ENCODE measurements at places on chromosomes 5 and 9.

DNA sequence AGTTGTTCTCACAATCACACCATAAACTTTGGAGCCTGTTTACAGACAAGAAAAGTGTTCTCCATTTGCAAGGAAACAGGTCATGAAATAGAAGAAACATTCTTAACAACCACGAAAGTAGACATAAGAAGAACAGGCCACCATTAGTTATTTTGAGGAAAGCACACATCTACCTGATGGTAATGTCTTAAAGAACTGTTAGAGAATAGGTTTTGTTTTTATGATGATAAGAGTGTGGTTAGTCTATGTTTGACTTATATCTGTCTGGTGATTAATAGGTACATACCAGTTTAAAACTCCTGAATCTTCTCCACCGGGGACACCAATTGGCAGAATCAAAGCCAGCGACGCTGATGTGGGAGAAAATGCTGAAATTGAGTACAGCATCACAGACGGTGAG is 108.3 kb downstream of the CDH6 start:
- no peak for DNase-seq

DNA sequence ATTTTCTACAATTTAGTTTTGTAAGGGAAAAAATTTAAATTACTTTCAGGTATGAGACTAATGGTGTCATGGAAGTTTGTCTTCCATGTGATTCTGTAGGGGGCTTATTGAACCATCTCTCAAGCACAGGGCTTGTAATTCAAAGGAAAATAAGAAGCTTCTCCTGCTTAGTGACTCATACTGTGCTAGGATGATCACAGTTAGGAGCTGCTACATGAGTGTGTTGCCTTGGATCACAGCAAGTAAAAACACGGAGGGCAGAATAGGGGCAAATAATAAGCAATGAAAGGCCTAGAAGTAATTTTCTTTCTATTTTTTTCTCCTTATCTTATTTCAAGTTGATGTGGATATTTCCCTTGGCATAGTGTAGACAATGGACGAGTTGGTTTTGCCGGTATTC is 28.9 kb downstream of the TMEM167A start:
- peak; percentile 66 for DNase-seq

DNA sequence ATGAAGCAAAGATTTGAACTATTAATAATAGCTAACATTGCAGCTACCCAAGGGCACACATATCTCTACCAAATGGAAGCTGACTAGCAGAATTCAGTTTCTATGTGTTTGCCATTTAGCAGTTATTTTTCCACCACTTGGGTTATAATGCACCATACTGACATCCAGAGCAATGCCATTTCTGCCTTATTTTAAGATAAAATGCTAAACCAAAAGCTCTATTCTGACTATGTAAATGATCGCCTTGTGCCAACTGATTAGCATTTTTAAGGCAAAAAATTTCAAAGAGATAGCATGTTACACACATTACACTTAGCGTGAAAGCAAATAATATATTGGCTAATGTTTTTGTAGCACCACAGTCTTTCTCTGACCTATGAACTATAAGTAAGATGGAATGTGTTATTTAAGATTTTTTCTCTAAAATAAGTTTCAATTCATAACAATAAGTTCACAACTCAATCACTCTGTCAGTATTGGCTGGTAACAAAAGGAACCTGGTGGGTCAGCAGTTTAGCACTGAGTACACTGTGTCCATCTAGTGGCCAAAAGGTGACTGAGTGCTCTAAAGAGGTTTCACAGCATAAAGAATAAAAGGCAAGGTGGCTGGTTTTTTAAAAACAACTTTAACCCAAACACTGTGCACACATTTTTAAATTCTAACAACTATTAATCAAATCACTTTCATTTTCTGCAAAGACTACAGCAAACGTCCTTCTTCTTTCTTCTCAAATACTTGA is 443.5 kb downstream of the PDE4D start:
- no peak for DNase-seq

GRCh38 chr5:172302047-172302710 is 18.6 kb upstream of the UBTD2 start:
- no peak for DNase-seq

GRCh38 chr5:33848554-33848953 is 43.2 kb downstream of the ADAMTS12 start:
- no peak for DNase-seq

- DNase-seq = peak; percentile 51
Observed at GRCh38 chr9:111179577-111179976, 141.3 kb upstream of the LPAR1 start.

- no peak for DNase-seq
Observed at GRCh38 chr9:104635456-104635855, 17.5 kb upstream of the OR13C9 start.

DNA sequence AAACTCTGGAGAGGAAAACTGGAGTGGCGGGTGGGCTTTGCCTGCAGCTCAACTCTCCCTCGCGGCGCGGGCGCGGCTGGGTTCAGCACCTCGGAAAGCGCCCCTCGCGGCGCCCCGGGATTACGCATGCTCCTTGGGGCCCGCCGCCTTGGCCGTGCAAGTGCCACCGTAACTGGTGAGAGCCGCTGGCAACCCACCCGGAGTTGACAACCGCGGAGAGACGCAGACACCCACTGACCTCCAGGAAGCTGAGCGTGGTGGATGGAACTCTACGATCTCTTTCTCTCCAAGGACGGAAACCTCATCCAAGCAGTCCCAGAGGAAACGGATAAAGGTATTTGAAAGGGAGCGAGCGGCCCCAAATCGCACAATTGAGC is 194 bp upstream of the RXFP3 start:
- peak; percentile 72 for DNase-seq

GRCh38 chr5:178068293-178068692 is 45.0 kb upstream of the N4BP3 start:
- DNase-seq = no peak

Measured in choroid plexus epithelial cell (primary cell).